ENCODE measurements at places on chromosomes 2 and 18.

DNA sequence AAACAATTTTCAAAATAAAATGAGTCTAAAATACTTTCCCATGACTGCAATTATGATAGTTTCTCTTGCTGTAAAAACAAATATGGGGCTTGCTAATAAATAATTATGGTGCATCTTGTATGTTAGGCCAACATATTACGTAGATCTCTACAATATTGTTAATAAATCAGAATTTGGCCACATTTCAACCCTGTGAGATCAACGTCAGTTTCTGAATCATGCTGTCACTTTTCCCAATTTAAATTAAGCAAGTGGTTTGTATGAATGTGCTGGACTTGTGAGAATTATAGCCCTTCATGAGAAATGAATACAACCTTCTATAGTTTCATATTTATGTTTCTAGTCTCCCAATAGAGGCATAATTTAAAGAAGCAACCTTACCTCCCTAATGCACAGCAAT, 808.9 kb downstream of the SUCLG1 start:
- no peak for DNase-seq

DNA sequence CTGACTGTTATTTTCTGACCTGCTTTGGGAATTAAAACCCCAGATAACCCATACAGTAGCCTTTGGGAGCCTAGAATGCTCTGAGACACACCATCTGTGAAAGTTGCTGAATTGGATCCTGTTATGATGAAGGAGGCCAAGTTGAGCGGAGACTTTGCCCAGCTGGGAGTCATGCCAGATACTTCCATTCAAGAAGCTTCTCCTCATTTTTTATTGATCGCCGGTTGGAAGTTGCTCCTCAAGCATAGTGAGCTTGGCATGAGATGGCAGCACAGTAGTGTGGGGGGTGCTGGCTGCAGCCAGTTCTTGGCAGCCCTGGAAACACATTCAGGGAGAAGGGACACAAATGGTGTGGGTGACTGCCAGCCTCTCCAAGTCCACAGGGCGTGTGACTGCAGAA, 270.7 kb upstream of the NRP2 start:
- no peak for DNase-seq

GRCh38 chr2:133773854-133774653, 205.8 kb upstream of the NCKAP5 start:
- DNase-seq, result no peak

- DNase-seq, result no peak
Measured at GRCh38 chr2:115277366-115277765, 834.9 kb downstream of the DPP10 start.

GRCh38 chr2:101012706-101013181, 10.7 kb downstream of the RPL31 start:
- peak; percentile 59 for DNase-seq

DNA sequence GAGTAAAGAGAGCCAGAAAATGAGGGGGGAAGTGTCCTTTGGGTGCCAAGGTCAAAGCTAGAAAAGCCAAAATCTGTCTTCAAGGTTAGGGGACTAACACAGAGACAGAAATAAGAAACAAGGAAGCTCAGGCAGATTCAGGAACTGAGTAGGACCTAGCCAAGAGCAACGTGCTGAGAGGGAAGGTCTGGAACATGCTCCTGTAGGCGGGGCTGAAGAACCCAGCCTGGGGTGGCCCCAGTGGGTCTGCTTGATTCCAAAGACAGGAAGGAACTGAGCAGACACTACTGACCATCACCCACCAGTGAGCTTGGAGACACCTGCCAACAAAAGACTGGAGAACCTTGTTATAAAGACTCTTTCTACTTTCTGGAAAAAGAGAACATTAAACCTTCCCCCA, 105.1 kb downstream of the SP3 start:
- DNase-seq, result no peak

GRCh38 chr2:33312355-33312754, 164.1 kb upstream of the RASGRP3 start:
- DNase-seq, result no peak

- DNase-seq, result no peak
Measured at GRCh38 chr2:191946471-191947182, 99.7 kb upstream of the CAVIN2 start.

- DNase-seq, result no peak
Measured at GRCh38 chr2:174051741-174052583, 86.8 kb upstream of the SP3 start.

DNA sequence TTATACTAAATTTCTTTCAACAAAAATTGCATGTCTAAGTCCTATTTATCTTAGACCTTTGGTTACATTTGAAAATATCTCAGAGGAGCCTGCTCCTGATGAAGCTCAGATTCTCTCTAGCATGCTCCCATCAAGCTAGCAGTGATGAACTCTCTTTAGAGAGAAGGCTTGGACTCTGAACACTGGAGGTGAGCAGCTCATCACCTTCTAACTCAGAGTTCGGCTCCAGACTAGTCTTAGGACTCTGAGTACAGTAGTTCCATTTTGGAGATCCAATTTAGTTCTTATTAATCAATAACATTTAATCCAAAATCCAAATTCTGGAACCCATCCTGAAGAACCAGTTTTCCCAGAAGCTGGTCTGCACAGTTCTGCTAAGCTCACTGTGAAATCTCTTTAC, 107.8 kb downstream of the CACNB4 start:
- no peak for DNase-seq

- DNase-seq, result no peak
Measured at GRCh38 chr18:911025-911424, 6.4 kb downstream of the ADCYAP1 start.

GRCh38 chr18:11901826-11902438, 6.2 kb downstream of the MPPE1 start:
- no peak for DNase-seq

GRCh38 chr18:76428396-76429261, 66.4 kb downstream of the ZNF516 start:
- DNase-seq, result no peak

DNA sequence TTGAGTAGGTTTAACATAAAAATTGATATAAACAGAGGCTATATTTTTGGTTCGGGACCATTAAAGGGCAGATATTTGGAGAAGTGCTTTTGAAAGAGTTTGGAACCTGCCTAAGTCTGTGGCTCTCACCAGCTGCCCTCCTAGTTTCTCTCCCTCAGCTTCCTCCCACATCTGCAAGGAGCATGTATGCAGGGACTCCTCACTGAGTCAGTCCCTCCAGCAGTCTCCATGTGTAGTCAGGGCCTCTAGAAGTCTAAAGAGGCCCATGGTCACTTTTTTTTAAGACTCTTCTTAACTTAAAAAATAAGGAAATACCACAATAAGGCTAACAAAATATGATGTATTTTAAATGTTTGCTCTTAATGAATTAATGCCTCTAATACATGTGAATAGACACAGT, 220.0 kb upstream of the TANK start:
- no peak for DNase-seq

DNA sequence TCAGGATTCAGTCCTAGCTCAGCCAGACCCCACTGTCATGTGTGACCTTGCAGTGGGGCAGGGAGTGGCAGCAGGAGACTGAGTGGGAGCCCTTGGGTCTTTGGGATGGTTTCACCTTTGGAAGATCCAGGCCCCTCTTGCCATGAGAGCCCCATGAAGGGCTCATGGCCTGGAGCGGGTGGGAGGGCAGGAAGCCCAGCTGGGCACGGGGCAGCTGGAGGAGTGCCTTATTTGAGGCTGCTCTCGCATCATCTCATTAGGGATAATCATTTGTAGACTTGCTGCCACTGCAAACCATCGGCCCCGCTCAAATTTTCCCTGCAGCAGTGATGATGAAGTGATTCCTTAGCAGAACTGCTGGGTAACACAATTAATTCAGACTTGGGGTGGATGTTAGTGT, 73.9 kb downstream of the TGOLN2 start:
- no peak for DNase-seq

- no peak for DNase-seq
Measured at GRCh38 chr2:127157651-127158485, 50.9 kb upstream of the BIN1 start.

- no peak for DNase-seq
Measured at GRCh38 chr2:146898083-146898482, 946.7 kb upstream of the ACVR2A start.

- DNase-seq, result no peak
Measured at GRCh38 chr2:240131296-240131695, 4.8 kb downstream of the COPS9 start.

- peak; percentile 53 for DNase-seq
Measured at GRCh38 chr2:181461056-181461997, 4.1 kb downstream of the ITGA4 start.

DNA sequence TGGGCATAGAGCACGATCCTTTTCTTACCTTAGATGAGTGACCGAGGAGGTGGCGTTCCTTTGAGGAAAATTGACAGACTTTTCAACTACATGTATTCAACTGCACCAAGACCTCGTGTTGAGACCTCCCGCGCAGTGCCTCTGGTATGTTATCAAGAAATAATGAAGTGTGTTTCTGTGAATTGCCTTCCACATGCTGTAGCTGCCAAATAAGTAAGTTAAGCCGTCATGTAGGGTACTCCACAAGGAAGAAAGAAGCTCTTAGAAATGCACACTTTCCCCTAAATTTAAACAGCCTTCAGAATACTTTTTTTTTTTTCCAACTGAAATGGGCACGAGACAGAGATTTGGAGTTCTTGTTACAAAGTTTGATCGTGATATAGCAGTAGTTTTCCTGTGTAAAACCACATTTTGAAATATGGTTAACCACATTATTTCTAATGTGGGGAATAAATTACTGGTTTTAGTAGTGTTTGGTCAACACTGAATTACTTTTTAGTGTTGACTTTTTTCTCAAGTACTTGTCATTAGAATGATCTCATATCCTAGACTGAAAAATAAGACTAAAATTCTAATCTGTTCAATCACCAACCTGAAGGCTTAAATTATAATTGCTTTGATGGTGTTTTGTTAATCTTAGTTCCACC, 30.5 kb downstream of the PDK1 start:
- DNase-seq, result no peak

GRCh38 chr2:12096051-12096787, 349.8 kb downstream of the LPIN1 start:
- no peak for DNase-seq

DNA sequence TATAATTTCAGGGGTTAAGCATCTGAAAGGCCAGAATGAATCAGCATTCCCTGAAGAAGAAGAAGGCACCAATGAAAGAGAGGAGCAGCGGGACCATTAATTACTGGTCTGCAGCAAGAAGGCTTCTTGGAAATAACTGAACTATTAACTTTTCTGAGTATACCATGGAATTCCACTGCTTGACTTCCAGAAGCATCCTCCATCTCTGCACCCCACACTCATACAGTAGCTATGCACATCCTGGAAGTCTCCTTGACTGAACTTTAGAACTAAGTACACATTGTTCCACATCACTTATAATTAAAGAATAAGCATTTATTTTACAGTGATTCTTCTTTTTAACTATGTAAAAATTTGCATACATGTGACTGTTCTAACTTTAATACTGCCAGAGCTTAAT, 131.5 kb downstream of the PPP1R1C start:
- no peak for DNase-seq

DNA sequence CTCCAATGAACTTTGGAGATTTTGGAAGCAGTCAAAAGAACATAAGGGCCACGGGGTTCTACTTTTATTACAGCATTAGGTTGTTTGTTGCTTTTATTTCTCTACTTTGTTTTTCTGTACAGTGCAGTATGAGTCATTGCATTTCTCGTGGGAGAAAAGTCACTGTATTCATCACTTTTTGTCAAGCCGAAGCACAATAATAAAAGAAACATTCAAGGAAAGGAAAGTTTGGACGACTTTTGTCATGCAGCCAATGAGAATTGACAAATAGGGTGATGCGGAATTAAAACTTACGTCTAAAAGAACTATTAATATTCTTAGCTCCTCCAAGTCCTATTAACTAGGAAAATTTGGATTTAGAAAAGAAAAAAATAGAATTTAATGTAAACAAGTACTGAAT, 209.9 kb downstream of the TMEM182 start:
- DNase-seq, result no peak

GRCh38 chr2:171521361-171522051, 768 bp upstream of the CYBRD1 start:
- DNase-seq, result no peak

DNA sequence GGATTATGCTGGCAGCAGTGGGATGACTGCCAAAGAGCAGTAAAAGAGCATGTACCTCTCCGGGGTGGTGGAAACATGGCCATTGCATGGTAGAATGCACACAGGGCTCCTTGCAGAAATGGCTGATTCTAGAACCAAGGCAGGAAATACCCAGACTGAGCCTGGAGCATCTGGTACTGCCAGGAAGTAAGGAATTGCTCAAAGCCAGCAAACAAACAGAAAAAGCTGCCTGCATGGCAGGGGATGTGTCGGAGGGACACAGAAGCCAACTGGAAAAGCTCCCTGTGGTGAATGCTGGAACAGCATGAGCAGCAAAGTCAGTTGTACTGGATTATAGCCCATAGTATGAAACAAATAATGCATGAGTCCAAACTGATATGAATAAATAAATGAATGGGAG, 78.0 kb upstream of the NFATC1 start:
- DNase-seq, result no peak

DNA sequence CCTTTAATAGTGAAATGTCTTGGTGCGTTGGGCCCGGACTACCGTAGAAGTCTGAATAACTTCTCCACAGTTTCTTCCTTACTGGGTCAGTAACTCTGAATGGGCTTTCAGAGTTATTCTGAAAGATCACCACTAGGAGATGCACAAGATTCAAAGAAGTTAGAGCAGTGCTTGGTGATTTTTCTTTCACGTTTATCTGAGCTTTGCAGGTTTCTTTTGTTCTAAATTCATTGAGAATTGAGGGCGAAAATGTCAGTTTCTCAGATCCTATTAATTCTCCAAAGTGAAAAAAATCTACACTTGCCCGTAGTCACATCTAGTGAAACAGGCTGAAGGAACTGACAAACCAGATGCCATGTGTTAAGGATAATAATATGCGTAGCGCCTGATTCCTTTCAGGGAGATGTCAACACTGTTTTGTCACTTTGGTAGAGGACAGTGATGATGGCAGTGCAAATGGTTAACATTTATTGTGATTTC, 70.1 kb downstream of the QPCT start:
- peak; percentile 68 for DNase-seq

- DNase-seq, result no peak
Measured at GRCh38 chr2:237261327-237261726, 152.6 kb downstream of the COL6A3 start.

DNA sequence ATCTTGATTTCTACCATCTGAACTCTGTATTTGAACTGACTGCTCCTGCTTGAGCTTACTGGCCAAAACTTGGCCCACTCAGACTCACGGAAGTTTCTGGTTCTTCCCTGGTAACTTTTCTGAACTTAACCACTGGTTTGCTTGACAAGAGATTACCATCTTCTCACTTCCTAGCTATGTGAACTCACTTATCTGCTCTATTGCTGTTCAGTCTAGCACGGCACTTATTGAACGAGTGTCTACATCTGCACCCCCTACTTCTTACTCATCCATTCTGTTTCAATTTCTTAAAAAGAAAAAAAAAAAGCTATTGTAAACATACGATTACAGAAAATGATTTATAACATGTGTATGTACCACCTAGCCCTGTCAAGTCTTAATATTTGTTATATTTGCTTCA, 9.0 kb downstream of the CKAP2L start:
- no peak for DNase-seq

- DNase-seq, result no peak
Measured at GRCh38 chr2:29238497-29238896, 123.3 kb downstream of the CLIP4 start.

GRCh38 chr2:168454737-168455644, 1.1 kb upstream of the CERS6 start:
- peak; percentile 10 for DNase-seq
